C1 segment of cervical spinal cord (tissue), 14 donors: ENCODE measurements at places on chromosomes 3 and 15.

DNA sequence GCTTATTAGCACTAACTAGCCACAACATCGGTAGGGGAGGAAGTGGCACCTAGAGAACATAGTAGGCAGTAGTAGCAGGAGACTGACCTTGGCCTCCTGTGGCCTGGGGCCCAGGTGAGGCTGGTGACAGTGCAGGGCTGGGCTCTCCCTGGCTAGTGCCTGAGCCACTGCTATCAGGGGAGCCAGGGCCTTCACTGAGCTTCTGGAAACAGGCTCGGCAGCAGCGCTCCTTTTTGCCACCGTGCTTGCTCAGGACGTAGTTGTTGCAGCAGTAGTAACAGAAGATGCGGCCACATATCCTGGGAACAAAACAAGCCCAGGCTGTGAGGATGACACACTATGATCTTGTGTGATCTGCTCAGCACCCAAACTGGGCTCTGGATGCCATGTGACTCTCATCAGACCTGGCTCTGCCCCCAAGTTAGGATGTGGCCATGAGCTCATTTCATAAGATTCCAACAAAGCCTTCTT, 15.1 kb downstream of the CXCR6 start:
- DNase-seq: no peak

DNA sequence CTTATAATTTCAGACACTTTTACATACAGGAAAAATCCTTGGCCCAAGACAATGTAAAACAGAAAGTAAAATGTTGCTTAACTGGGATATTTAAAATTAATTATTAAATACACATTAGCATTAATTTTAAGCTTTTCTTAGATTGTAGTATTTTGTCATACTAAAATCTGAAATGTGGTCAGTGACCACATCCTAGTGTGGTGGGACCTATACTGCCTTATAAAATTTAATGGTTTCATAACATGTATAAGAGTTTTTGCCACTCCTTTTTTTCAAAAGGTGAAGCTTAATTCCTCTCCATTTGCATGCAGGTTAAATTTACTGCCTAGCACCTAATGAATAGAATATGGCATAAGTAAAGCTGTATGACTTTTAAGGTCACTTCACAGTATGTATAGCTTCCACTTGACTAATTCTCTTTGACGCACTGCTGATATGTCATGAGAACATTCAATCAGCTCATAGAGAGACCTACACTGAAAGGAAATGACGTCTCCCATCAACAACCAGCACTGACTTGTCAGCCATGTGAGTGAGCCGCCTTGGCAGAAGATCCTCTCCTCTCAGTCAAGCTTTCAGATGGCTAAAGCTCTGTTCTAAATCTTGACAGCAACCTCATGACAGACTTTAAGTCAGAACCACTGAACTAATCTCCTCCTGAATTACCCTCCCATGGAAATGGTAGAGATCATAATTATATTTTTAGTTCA, 847.8 kb downstream of the SI start:
- DNase-seq: no peak

GRCh38 chr15:95845862-95846515, 484.5 kb upstream of the NR2F2 start:
- DNase-seq: no peak

GRCh38 chr3:188752850-188753249, 418.9 kb upstream of the TPRG1 start:
- DNase-seq: no peak

DNA sequence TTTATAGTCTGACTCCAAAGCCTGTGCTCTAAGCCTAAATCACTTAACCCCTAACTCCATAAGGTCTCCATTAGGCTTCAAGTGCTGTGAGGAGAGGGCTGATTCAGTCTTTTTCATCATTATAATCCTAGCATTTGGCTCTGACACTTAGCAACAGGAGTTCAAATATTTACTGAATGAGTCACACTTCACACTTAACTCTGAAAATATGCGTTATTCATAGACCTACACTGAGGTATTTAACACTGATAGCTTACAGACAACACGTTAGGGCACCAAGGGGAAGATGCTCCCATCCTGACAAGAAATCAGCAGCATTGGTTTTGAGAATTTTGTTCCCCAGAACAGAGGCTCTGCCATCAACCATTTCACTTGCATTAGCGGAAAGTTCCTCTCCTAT, 53.5 kb downstream of the MSL2 start:
- DNase-seq: no peak

DNA sequence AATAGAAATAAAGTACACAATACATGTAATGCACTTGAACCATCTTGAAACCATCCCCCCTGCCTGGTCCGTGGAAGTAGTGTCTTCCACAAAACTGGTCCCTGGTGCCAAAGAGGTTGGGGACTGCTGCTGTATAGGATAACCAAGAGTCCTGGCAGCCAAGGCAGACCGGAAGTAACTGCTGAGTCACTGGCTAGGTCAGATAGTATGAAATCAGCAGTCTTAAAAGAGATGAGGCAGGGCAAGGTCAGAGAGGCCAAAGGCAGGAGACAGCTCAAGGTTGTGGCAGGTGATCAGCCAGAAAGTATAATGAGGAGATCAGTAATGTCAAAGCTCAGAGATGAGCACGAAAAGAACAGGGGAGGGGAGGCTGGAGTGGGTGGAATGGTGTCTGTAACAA, 60.2 kb downstream of the MAP3K13 start:
- no peak for DNase-seq

DNA sequence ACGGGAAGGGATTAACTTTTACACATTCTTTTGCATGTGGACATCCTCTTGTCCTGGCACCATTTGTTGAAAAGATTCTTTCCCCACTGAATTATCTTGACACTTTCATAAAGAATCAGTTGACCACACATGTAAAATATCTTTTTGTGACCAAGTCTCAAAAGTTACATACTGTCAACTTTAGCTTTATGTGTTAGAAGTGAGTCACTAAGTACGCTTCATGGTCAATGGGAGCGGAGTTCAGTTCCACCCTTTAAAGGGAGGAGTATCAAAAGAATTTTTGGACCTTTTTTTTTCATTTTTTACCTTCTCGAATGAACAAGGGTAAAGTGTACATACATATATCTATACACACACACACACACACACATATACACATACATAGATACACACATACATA, 35.4 kb downstream of the MAPK6 start:
- DNase-seq: no peak

DNA sequence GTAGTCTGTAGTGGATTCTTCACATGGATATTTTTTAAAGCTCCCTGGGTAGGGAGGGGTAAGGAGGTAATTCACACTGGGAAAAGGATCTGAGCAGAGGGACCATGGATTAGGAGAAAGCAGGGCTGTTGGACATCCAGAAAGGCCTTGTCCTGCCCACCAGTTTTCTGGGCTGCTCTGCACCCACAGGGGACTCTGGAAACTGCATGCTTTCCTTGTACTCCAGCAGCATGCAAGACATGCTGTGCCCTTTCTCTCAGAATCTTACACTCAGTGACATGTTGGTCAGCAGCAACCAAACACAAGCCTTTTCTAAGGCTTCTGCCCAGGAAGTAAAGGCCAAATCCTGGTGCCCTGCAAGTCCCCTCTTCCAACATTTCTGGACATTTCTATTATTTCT, 2.5 kb upstream of the FBN1 start:
- no peak for DNase-seq

- no peak for DNase-seq
Measured at GRCh38 chr15:85276508-85276907, 103.9 kb upstream of the AKAP13 start.

- DNase-seq: no peak
Measured at GRCh38 chr3:63878394-63879060, 14.9 kb downstream of the ATXN7 start.

GRCh38 chr3:126269354-126269753, 87.9 kb downstream of the KLF15 start:
- no peak for DNase-seq

- no peak for DNase-seq
Measured at GRCh38 chr3:135368316-135368715, 573.3 kb downstream of the EPHB1 start.

DNA sequence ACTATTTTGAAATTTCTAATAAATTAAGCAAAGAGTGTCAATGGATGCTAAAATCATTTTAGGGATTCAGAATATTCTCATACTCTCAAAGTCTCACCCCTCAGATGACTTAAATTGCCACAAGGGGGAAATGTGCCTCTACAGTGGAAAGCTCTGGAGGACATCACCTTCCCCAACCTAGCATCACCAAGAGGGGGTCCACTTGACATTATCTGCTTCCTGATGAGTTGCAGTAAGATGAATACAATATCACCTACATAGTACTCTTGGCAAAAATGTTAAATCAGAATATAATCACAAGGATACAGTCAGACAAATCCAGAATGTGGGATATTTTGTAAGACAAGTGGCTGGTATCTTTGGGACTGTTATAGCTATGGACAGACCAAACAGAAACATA, 290.1 kb downstream of the MFSD1 start:
- no peak for DNase-seq

DNA sequence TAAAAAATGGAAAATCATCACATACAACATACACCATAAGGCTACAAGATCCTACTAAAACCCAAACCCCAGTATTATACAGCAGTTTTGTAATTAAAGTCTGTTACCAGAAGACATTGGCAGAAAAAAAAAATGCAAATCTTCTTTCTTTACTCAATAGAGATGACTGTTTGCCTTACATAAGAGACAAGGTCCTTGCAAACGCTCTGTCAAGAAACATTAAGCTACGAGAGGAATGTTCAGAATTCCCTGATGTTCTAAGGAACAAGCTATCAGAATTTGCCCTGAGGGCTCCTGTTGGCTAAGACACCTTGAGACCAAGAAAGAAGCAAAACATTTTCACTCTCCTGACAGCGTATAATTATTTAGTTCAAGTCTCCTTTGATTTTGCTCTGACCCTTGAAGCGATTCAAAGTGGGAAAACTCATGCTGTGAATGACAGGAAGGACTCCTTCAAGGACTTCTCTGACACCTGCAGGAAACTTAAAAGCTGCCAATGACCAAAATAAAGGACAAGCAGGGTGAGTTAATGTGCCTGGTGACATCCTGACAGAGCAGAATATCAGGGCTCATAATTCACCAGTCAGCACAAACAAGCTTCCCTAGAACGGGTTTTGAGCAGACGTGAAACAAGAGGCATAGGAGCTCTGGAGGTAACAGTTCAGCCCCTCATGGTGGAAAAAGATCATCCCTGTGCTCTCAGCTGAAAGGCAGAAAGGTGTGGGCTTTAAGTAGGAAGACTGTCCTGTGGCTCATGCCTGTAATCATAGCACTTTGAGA, 2.5 kb downstream of the SCAMP2 start:
- no peak for DNase-seq

DNA sequence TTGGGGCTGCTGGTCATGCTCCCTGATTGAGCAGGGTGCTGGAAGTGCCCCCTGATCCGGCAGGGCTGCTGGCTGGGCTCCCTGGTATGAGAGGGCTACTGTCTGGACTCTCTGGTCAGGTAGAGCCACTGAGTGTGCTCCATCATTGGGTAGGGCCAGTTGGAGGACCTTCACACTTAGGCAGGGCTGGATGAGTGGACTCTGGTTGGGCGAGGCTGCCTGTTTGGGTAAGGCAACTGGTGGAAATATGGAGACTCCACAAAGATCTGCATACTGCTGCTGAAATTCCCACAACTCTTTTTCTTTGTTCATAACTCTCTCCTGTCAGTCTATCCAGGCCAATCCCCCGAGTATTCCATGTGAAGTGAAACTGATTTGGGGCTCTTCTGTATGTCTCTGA, 80.8 kb downstream of the CD200 start:
- no peak for DNase-seq

GRCh38 chr3:96779810-96780209, 34.6 kb upstream of the EPHA6 start:
- DNase-seq: no peak

DNA sequence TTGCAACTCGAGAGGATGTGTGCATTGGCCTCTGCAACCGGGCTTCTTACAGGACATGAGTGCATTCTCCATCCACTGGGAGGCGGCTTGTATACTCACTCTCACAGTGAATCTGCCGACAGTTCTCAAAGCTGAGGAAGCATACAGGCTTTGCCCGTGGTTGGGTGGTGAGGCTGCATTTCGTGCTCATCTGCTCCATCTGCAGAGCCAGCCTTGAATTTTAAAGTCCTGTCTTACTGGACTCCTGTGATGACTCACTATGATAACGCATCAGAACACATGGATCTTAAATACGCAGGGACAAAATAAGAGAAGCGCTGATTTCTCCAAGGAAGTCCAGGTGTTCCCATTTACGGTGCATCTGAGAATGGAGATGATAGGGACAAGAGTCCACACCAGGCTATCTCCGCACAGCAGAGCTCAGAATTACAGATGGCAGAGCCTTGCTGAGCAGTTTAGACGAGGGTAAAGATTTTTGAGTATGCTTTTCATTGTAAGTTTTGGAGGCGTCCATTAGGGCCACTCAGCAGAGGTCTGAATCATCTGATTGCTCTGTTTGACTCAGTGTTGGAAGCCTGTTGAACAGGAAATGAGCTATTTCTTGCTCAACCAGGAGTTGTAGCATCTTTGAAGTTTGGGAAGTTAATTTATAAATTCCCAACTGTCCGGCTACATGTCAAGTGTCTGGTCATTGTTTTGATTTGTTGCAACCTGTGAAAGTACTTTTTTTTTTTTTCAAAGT, 87.1 kb downstream of the GABRG3 start:
- DNase-seq: no peak

DNA sequence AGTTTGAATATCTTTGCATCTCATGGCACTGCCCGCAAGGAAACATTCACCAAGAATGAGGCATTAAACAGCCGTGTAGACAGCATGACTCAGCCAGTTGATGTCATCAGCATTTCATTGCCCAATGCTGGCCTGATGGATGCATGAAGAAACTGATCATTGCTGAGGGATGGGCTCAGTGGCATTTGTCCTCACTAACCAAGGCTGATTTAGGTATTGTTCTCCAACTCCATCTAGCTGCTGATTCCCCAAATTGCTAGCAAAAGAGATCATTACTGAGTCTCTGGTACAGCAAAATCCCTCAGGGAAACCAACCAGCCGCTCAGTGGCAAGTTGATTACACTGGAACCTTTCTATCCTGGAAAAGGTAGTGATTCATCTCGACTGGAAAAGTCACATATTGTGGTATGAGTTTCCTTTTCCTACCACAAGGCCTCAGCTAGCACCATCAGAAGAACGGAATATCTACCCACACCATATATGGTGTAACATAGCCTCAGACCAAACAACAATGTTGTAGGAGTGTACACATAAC, 186.5 kb upstream of the GAP43 start:
- no peak for DNase-seq

DNA sequence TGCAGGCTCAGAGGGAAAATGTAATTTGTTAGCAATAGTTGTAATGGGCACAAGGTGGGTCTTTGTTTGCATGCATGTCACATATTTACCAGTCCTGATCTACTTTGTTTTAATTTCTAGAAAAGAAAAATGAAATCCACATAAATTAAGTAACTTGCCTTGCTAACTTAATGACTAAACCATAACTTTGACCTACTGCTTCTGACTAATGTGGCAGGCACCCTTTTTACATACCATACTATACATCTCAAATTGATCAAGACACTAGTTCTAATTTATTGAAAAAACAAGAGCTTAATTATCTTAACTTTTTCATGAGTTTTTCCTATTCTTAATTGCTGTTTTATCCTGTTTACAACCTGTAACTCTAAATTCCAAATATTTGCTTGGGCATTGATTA, 93.2 kb downstream of the ATP11B start:
- no peak for DNase-seq
